ENCODE measurements at places on chromosomes 5 and 9. TPM values are rescaled to one million over a fixed set of nuclear protein-coding genes. Genes with fewer than 3 reads are reported as not detected.

DNA sequence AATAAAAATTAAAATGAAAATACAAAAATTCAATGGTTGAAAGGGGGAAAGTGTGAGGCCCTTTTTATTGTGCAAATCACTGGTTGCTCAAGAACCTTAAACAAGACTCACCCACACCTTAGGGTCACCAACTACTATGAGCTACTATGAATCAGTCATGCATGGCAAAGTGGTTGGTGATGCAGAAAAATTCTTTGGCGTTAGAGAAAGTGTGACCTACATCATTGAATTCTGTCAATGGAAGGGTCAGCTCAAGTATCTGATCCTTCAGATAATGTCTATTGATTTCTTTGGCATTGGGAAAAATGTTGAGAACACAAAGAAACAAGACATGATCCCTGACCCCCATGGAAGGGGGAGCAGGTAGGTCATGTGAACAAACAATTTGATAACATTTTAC lies 149.7 kb upstream of the ADCY2 start:
- H3K4me1 ChIP-seq = no peaks in the 10 kb centered on the region
- no peak overlapping the region for H3K4me3 ChIP-seq
- no peak overlapping the region for H3K27ac ChIP-seq
- H3K36me3 ChIP-seq = no peaks in the 10 kb centered on the region

- no peak overlapping the region for H3K4me3 ChIP-seq
- H3K27me3 ChIP-seq = no peaks in the 10 kb centered on the region
- no peak for DNase-seq
These were observed 24.2 kb upstream of the KIF12 start for GRCh38 chr9:114123031-114123977.

- H3K4me3 ChIP-seq = no peak overlapping the region
- no peak overlapping the region for H3K27ac ChIP-seq
- no peaks in the 10 kb centered on the region for H3K36me3 ChIP-seq
- no peaks in the 10 kb centered on the region for H3K4me1 ChIP-seq
- H3K27me3 ChIP-seq = no peaks in the 10 kb centered on the region
- DNase-seq = no peak
These were observed 6.0 kb downstream of the TTC23L start for GRCh38 chr5:34844999-34845398.

DNA sequence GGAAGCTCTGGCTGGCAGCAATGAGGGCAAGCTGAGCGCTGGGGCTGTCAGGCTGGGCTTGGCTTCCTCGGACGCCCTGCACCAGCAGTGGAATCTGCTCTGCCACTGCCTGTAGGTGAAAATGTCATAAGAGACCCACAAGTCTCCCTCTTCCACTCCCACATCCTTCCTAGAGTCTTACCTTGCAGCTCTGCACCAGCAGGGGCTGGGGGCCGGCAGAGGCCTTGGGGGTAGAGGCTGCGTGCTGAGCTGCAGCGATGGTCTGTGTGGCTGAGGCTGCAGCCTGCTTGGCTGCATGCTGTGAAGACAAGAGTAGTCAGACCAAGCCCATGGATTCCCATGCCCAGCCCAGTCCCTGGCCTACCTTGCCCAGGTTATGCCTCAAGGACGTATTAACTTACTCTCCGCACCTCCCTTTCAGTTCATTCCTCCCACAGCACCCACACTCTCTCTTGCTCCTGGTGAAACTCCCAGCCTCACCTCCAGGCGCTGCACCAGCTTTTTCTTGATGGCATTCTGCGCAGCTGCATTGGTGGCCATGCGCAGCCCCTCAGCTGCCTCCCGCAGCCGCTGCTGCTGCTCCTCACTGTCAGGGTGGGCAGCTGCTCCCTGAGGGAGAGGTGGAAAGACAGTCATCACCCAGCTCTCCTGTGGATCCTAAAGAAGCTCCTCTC lies 17.3 kb downstream of the TLN1 start:
- H3K36me3 ChIP-seq = peaks cover 93% of the 10 kb centered on the region
- H3K27ac ChIP-seq = no peak overlapping the region
- no peak overlapping the region for H3K4me3 ChIP-seq

DNA sequence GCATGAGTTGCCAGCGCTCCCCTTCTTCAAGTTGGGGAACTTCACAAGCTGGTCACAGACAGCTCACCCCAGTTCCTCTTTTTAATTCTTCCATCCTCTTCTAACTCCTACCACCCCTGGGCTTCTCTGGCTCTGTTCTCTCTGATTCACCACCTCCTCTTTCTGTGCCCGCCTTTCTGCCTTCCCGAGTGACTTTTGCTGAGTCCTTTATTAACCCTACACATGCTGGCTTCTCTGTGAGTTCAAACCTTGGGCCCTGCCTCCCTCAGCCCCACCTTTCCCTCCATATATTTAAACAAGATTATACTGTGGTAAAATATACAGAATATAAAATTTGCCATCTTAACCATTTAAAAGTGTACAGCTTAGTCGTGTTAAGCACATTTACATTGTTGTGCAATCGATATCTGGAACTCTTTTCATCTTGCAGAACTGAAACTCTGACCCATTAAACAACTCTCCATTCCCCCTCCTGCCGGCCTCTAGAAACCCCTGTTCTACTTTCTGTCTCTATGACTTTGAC lies 32.0 kb downstream of the SLC46A2 start:
- no peak overlapping the region for H3K27ac ChIP-seq
- no peaks in the 10 kb centered on the region for H3K4me1 ChIP-seq
- H3K27me3 ChIP-seq = no peaks in the 10 kb centered on the region
- no peak for DNase-seq

- no peaks in the 10 kb centered on the region for H3K27me3 ChIP-seq
- H3K4me1 ChIP-seq = no peaks in the 10 kb centered on the region
- no peak overlapping the region for H3K4me3 ChIP-seq
These were observed 56.0 kb upstream of the PTGER4 start for GRCh38 chr5:40623480-40624420.

GRCh38 chr5:107321906-107322305 lies 348.8 kb downstream of the EFNA5 start:
- H3K27me3 ChIP-seq = no peaks in the 10 kb centered on the region
- H3K36me3 ChIP-seq = no peaks in the 10 kb centered on the region
- H3K27ac ChIP-seq = no peak overlapping the region
- no peak overlapping the region for H3K4me3 ChIP-seq
- DNase-seq = no peak
- H3K4me1 ChIP-seq = no peaks in the 10 kb centered on the region

DNA sequence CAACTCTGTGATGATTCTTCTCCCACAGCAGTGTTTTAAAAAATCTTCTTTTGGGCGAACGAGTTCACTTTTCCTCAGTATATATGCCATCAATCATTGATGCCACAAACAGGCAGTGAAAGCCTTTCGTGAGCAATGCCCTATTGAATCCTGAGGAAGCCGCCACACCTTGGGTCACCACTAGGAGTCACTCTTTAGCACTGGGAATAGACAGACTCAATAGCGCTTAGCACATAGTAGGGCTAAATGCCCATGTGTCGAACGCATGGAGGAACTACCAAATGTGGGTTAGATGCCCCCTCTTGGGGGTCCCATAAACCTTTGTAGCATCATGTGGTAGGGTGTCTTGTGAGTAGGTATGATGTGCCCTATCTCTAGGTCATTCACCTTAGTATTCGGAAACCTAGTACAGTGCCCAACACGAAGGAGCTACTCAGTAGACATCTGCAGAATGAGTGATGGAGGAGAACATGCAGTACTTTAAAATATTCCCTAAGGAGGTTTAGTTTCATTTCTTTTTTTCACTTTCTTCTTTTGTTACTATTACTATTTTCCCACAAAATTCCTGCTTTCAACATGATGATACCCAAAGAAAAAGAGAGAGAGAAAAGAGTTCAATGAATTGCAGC lies 603.7 kb downstream of the BNC2 start:
- peaks cover 17% of the 10 kb centered on the region for H3K4me1 ChIP-seq
- no peak for DNase-seq
- H3K27ac ChIP-seq = no peak overlapping the region
- peak overlapping the region; percentile 67 for H3K4me3 ChIP-seq
- H3K27me3 ChIP-seq = no peaks in the 10 kb centered on the region

DNA sequence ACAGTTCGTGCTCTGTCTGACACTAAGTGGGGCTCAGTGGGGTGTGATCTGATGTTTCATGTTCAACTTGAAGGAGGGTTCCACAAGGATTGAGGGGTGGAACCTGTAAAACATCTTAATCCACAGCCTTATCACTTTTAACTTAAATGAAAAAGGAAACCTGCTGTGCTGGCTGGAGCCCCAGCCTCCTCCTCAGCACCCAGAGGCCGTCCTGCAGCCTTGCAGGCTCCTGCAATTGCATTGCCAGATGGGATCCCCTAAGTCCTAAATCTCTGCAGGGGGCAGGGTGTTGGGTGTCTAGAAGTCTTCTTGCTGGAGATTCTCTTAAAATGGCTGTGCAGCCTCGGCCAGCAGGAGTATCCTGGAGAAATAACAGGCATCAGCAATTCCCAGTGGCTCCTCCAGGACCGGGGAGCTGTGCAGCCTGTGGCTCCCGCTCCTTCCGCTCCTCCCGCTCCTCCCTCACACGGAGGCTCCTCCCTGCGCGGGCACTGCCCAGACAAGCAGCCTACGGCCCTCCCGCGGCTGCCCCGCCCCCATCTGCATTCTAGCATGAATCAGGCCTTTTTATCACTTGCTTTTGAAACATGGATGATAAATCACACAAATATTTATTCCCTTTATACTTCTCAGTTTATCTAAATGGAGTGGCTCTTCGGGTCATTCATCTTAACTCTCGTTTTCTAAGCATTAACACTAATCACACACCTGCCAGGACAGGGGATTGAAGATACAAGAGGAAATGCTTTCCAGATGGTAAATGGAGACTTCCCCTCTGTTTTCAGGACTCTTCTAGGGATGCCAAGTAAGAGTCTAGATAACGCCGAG lies 131.0 kb downstream of the ADAMTS16 start:
- H3K27me3 ChIP-seq = no peaks in the 10 kb centered on the region
- peak; percentile 9 for DNase-seq
- H3K36me3 ChIP-seq = no peaks in the 10 kb centered on the region
- no peak overlapping the region for H3K27ac ChIP-seq
- H3K4me3 ChIP-seq = peak overlapping the region; percentile 20

DNA sequence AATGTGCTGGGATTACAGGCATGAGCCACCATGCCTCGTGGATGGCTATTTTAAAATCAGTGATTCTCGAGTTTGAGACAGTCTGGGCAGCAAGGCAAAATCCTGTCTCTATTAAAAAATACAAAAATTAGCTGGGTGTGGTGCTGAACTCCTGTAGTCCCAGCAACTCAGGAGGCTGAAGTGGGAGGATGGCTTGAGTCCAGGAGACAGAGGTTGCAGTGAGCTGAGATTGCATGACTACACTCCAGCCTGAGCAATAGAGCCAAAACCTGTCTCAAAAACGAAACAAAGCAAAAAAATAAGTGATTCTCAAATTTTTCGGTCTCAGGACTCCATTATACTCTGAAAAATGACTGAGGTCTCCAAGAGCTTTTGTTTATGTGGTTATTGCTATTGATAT lies 47.9 kb upstream of the HSPA9 start:
- H3K36me3 ChIP-seq = no peaks in the 10 kb centered on the region
- no peaks in the 10 kb centered on the region for H3K4me1 ChIP-seq
- H3K4me3 ChIP-seq = no peak overlapping the region
- no peaks in the 10 kb centered on the region for H3K27me3 ChIP-seq

DNA sequence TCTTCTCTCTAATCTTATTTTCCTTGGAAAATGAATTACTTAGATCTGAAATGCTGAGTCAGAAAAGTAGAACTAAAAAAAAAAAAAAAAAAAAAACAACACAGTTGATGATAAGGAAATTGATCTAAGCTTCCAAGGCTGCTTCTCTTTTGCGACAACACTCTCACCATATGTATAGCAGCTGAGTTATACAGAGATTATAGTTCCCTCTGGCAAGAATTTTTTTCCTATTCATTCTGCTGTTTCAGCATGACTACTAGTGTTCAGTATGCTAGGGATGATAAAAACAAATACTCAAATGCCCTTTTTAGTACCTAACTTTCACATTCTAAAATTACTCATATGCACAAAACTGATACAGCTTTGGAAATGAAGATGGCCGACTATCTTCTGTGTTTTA lies 267.3 kb downstream of the MLLT3 start:
- peaks cover 18% of the 10 kb centered on the region for H3K4me1 ChIP-seq
- no peaks in the 10 kb centered on the region for H3K27me3 ChIP-seq
- H3K4me3 ChIP-seq = no peak overlapping the region
- H3K36me3 ChIP-seq = no peaks in the 10 kb centered on the region
- H3K27ac ChIP-seq = no peak overlapping the region

DNA sequence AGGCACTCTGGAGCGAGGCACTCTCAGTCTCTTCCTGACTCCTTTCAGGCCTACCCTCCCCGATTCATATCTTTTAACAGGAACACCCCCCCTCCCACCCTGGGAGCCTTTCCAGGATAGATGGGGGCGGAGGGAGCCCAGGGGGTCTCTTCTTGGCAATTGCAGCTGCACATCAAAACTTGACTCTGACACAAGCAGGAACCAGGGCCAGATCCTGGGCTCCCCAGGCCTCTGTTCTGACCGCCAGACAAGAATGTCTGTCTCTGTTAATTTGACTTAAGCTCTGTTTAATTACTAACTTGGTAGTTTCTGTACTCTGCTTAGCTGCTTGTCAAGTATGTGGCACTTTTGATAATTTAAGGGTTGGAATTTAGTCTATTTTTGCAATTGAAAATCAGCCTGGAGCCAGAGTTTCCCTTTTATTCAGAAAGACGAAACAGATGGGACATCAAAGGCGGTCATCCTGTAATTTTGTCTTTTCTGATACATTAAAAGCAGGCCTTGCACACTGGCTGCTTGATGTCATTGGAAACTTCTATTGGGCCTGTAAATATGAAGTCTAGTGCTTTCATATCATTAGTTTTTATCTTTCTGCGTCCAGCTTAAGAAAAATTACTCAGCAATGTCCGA lies 43.3 kb downstream of the ACTL7B start:
- H3K4me3 ChIP-seq = no peak overlapping the region
- H3K36me3 ChIP-seq = no peaks in the 10 kb centered on the region
- H3K27me3 ChIP-seq = no peaks in the 10 kb centered on the region

GRCh38 chr9:34493972-34494535 lies 28.7 kb downstream of the ENHO start:
- DNase-seq = no peak
- no peak overlapping the region for H3K27ac ChIP-seq
- H3K27me3 ChIP-seq = no peaks in the 10 kb centered on the region
- no peak overlapping the region for H3K4me3 ChIP-seq
- no peaks in the 10 kb centered on the region for H3K4me1 ChIP-seq

DNA sequence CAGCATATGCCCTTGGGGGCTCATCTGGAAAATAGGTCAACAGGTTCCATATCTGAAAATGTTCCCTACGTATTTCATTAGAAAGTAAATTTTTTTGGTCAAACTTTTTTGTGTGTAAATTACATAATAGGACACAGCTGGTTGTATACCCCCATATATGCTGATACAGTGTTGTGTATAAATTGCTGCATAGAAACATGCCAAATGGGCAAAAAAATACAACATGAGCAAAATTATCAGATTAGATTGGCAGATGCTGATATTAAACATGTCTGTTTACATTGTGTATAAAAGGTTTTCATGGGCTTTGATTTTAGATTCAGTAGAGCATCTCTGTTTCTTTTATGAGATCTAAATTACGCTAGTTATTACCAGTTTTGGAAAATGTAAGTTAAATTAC lies 2223.0 kb downstream of the MAT2B start:
- H3K4me3 ChIP-seq = no peak overlapping the region
- H3K27ac ChIP-seq = no peak overlapping the region
- DNase-seq = no peak
- no peaks in the 10 kb centered on the region for H3K27me3 ChIP-seq

KCNIP1 gene
- total RNA-seq = not detected

SHLD3 gene
- 4.9 TPM for total RNA-seq

PLPP7 gene
- 14.2 TPM for total RNA-seq

BARHL1 gene
- total RNA-seq = not detected

UGT3A2 gene
- not detected for total RNA-seq

FKTN gene
- total RNA-seq = 20.5 TPM

CCDC171 gene
- 4.3 TPM for total RNA-seq

CCDC192 gene
- total RNA-seq = not detected

LRRTM2 gene
- total RNA-seq = 1.9 TPM
